ENCODE measurements at places on chromosomes 2 and 18.

- DNase-seq: no peak
These were observed 5.1 kb upstream of the ASIC4 start for GRCh38 chr2:219508971-219509779.

- no peak for DNase-seq
These were observed 75.3 kb downstream of the PTPRM start for GRCh38 chr18:7642331-7642890.

- no peak for DNase-seq
These were observed 66.2 kb downstream of the TWIST2 start for GRCh38 chr2:238913931-238914647.

DNA sequence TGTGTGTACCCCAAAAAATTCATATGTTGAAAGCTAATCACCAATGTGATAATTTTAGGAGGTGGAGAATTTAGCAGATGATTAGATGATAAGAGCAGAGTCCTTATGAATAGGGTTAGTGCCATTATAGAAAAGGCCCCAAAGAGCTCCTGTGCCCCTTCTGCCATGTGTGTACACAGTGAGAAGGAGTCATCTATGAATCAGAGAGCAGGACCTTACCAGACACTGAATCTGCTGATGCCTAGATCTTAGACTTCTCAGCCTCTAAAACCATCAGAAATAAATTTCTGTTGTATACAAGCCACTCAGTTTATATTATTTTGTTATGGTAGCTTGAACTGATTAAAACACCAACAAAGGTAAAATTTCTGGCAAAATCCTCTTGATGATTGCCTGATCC, 560.0 kb upstream of the CDH2 start:
- DNase-seq: no peak

GRCh38 chr18:910247-910646, 5.6 kb downstream of the ADCYAP1 start:
- DNase-seq: no peak
